ENCODE measurements at places on chromosomes 6 and 20.

DNA sequence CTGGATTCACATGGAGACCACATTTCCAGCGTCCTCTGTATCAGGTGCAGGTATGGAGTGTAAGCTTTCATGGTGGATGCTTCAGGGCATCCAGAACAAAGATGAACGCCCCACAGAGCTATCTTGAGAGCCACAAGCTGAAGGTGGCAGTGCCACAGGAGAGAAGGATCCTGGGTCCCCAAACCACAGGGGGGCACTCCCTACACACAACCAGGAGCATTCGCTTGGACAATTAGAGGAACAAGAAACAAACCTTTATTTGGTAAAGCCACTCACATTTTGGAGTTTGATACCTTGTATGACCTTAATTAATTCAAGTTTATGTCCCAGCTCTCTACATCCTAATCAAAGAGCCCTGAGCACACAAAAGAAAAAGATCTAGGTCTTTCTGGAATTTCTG, 406.3 kb downstream of the PREX1 start:
- no peak for DNase-seq

DNA sequence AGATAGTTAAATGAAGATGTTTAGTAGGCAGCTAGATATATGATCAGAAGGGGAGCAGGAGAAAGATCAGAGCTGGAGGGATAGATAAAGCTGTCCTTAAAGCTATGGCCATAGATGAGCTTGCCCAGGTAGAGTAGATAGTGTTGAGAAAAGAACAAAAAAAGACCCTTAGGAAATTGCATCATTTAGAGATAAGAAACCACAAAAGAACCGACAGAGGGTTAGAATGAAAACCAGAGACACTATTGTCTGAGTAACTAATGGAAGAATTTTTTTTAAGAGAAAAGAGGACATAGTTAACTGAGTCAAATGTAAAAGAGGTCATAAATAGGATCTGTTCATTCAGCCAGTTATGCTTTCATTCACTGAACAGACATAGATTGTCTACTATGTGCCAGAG, 101.8 kb downstream of the TNFAIP3 start:
- peak; percentile 25 for DNase-seq

GRCh38 chr6:29737707-29738630, 14.7 kb downstream of the HLA-F start:
- peak; percentile 70 for DNase-seq

GRCh38 chr6:21321531-21321930, 272.0 kb upstream of the SOX4 start:
- DNase-seq = no peak

DNA sequence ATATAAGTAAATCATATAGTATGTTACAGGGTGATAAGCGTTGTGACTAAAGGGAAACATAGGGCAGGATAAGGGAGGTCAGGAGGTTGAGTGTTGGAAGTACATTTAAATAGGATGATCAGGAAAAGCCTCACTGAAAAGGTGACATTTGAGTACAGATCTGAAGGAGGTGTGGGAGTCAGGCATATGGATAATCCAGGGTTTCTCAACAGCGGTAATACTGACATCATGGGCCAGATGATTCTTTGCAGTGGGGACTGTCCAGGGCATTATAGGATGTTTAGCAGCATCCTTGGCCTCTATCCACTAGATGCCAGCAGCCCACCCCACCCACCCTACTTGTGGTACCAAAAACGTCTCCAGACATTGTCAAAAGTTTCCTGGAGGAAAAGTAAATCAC, 292.6 kb upstream of the PREP start:
- no peak for DNase-seq

- DNase-seq = no peak
Observed at GRCh38 chr6:140976806-140977205, 1155.9 kb upstream of the GJE1 start.
